H1 (cell line): ENCODE measurements at places on chromosomes 3 and 15. TPM values are rescaled to one million over a fixed set of nuclear protein-coding genes. Genes with fewer than 3 reads are reported as not detected.
A peak's percentile ranks its signal among the peaks of the same experiment; 100 is the strongest.

DNA sequence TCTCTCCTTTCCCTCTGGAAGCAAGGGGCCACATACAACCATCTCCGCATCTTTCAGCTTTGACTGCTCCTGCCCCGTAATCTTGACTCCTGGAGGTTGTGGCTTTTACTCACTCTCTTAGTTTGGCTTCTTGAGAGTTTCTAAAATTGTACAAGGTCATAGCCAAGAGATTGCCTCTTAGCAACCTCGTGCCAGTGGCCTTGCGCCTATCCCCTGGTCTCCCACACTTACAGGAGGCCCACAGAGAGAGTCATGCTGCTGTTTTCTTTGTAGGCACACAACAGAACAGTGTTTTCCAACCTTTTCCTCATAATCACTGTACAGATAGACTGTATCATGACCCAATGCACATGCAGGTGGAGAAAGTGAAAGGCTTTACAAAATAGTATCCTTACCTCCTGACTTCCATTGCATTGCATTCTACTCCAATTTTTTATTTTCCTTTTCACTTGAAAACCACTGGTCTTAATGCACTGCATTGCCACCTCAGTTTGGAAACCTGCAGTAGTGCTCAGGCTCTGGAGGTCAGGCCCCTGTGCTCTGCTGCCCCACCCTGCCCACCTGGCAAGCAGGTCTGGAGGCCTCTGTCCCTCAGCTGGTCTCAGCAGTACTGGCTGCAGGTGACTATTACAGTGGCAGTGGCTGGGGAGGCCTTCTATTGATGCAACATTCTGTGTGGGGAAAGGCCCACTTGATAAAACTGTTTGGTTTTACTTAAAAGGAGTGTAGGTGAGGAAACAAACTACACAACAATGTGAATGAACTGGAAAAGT is 156.2 kb downstream of the DNAJB8 start:
- DNase-seq: peak; percentile 24
- no peaks in the 10 kb centered on the region for H3K36me3 ChIP-seq
- H3K4me1 ChIP-seq: no peaks in the 10 kb centered on the region
- no peaks in the 10 kb centered on the region for H3K27me3 ChIP-seq
- no peak overlapping the region for H3K27ac ChIP-seq
- H3K4me3 ChIP-seq: no peak overlapping the region

- DNase-seq: no peak
- no peaks in the 10 kb centered on the region; the same call in 1 of the 2 replicates for H3K36me3 ChIP-seq
- peaks cover 16% of the 10 kb centered on the region for H3K4me1 ChIP-seq
- no peak overlapping the region for H3K4me3 ChIP-seq
- H3K27ac ChIP-seq: no peak overlapping the region
Observed at GRCh38 chr3:112128843-112129727, 4.0 kb downstream of the GCSAM start.

DNA sequence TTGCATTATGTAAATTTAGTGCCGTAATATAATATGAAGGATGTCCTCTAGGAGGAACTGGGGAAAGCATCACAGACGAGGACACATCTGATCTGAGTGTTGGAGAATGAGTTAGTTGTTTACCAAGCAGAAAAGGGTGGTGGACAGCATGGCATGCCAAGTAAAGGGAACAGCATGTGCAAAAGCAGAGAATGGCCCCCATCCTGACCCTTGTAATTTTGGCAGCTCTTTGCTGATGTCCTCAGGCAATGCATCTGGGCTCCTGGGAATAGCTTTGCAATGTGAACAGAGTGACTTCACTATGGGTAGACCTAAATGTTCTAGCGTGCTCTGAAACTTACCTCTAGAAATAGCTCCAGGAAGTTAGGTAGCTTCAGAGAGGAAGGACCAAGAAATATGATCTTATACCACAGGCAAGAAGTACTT is 263.3 kb downstream of the LPP start:
- no peaks in the 10 kb centered on the region for H3K36me3 ChIP-seq
- H3K4me3 ChIP-seq: no peak overlapping the region
- no peaks in the 10 kb centered on the region for H3K4me1 ChIP-seq
- no peaks in the 10 kb centered on the region for H3K27me3 ChIP-seq
- DNase-seq: no peak

GRCh38 chr3:27046351-27046750 is 322.8 kb downstream of the NEK10 start:
- no peak overlapping the region for H3K27ac ChIP-seq
- H3K4me1 ChIP-seq: peaks cover 4% of the 10 kb centered on the region; the same call in 1 of the 2 replicates
- peaks cover 3% of the 10 kb centered on the region; the same call in 1 of the 2 replicates for H3K36me3 ChIP-seq

DNA sequence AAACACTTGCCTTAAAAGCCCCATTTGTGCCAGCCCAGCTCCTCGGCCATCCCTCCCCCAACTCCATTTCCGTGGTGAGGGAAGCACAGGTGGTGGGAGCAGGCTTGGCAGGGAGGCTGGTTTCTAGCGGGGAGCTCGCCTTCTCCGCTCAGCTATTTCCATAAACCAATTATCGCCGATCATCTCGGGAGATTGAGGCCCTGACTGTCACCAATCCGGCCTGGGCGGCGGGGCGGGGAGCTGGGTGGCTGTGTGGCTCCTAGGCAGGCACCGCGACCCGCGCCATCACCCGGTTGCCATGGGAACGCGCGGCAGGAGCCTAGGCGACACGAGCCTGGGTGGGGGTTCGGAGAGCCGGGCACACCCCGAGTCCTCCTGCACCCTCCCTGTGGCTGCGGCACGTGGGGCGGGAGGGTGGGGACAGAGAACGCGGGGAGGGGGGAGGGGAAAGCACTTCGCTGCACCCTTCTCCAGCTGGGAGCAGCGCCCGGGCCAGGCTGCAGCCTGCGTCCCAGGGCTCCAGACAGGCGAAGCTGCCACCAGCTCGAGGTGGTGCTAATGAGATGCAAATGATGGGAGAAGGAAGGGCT is 9.3 kb downstream of the CCDC33 start:
- peaks cover 19% of the 10 kb centered on the region for H3K4me1 ChIP-seq
- no peak for DNase-seq
- H3K27me3 ChIP-seq: no peaks in the 10 kb centered on the region
- H3K4me3 ChIP-seq: peak overlapping the region; percentile 19

DNA sequence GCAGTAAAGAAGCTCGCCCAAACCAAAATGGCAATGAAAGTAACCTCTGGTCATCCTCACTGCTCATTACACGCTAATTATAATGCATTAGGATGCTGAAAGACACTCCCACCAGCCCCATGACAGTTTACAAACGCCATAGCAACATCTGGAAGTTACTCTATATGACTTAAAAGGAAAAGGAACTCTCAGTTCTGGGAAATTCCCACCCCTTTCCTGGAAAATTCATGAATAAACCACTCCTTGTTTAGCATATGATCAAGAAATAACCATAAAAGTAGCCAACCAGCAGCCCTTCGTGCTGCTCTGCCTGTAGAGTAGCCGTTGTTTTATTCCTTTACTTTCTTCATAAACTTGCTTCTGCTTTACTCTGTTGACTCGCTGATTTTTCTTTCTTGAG is 164.6 kb downstream of the SMAD6 start:
- H3K27ac ChIP-seq: no peak overlapping the region
- no peak overlapping the region for H3K4me3 ChIP-seq
- no peaks in the 10 kb centered on the region for H3K36me3 ChIP-seq
- DNase-seq: no peak
- no peaks in the 10 kb centered on the region for H3K27me3 ChIP-seq

DNA sequence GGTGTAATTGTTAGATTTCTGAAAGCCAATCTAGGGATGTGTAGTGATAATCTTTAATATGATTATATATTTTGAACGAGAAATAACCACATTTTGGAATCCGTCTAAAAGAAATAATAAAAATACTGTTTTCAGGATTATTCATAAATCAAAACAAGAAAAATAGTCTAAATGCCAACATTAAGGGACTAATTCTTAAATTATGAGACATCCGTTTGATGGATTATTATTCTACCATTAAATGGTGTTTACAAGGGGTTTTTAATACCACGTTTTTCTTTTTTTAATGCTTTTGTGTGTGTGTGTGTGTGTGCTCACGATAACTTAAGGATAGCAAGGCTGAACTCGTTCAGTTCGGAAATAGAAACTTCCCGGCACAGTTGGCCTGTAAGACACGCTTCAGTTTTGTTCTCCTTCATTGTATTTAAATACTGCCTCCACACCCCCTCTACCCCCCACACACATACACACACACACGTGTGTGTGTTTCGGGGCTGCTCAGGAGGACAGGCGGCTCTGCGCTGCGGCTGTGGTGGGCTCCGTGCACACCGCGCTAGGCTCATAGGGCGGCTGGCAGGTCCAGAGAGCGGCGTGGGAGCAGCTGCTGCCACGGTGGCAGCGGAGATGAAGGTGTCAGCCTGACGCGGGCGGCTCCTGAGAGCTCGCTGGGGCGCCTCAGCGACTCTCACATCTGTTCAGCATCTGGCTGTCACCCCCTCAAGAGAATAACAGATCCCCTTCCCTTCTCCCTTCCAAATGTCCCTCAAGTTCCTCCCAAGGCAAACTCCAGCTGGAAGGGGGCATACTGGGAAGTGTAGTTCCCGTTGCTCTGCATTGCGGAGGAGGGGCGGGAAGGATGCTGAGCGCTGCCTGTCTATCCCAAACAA is 23.0 kb upstream of the ANP32A start:
- DNase-seq: peak; percentile 61
- peaks cover 2% of the 10 kb centered on the region for H3K27me3 ChIP-seq
- no peaks in the 10 kb centered on the region for H3K36me3 ChIP-seq
- no peaks in the 10 kb centered on the region; the same call in 1 of the 2 replicates for H3K4me1 ChIP-seq
- peak overlapping the region; percentile 27; the same call in 1 of the 2 replicates for H3K4me3 ChIP-seq

GRCh38 chr3:56238299-56238698 is 230.0 kb downstream of the ERC2 start:
- H3K36me3 ChIP-seq: no peaks in the 10 kb centered on the region
- H3K4me1 ChIP-seq: peaks cover 4% of the 10 kb centered on the region
- H3K27ac ChIP-seq: no peak overlapping the region
- no peak overlapping the region for H3K4me3 ChIP-seq
- no peak for DNase-seq

- no peak overlapping the region for H3K27ac ChIP-seq
- H3K27me3 ChIP-seq: no peaks in the 10 kb centered on the region
- H3K4me3 ChIP-seq: no peak overlapping the region
- no peaks in the 10 kb centered on the region for H3K4me1 ChIP-seq
- DNase-seq: no peak
Observed at GRCh38 chr3:98171071-98171470, 4.6 kb downstream of the OR5H15 start.

DNA sequence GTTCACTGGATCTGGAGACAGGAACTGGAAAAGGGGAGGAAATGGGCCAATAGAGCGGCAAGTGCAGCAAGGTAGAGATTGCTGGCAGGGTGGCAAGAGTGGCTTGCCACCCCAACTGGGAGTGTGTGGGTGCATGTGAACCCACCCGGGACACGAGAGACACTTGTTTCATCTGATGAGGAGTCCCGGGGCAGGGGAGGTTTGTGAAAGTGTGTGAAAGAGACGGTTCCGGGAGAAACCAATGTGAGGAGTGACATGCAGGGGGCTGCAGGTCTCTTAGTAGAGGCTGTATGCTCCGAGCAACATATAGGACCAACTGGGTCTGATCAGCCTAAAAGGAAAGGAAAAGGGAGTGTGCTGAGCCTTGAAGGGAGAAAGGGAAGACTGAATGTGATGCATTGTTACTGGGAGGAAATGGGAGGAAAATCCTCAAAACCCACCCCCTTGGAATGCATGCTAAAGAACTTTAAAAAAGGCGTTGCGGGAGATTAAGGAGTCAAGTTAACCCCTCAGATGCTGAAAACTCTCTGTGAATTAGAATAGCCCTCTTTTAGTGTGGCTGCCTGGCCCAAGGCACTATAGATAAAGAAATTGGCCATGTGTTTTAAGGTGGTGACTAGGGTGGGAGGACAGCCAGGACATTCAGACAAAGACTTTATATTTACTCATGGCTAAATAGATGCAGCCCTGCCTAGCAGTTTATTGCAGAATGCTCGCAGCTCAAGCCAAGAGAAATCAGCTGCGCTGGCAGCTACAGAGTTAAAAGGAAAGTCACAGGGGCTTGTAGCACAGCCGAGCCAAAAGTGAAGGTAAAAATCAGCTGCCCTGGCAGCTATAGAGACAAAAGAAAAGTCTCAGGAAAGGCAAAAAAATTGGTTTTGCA is 9.1 kb upstream of the SLC9C1 start:
- H3K27me3 ChIP-seq: no peaks in the 10 kb centered on the region
- peak; percentile 60 for DNase-seq
- H3K4me3 ChIP-seq: peak overlapping the region; percentile 31
- H3K27ac ChIP-seq: peak overlapping the region; percentile 90
- H3K36me3 ChIP-seq: no peaks in the 10 kb centered on the region

DNA sequence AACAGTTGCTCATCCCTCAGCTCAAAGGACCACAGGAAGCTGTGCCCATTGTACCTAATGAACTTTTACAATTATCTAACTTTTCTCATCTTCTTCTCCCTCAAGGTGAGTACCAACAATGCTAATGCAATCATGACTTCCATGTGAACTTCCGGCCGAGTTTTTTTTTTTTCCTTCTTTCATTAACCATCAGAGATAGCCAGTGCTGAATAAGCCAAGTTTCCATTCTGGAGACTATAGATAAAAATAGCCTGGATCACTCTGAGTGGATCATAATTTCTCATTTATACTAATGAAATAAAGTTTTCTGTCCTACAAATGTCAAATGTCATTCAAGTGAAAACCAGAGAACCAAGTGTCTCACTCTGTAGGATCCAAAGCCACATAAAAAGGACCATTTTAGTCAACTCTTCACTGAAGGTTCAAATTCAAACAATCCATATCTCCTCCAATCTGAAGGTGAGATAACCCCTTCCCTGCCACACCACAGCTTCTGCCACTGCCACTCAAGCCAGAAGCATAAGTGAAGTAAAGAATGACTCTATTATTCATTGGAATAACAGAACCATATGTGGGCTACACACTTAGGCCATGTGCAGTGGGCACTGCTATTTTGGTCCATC is 5.5 kb downstream of the SUMF1 start:
- H3K4me3 ChIP-seq: no peak overlapping the region
- H3K27ac ChIP-seq: no peak overlapping the region
- no peaks in the 10 kb centered on the region for H3K27me3 ChIP-seq
- no peak for DNase-seq

DNA sequence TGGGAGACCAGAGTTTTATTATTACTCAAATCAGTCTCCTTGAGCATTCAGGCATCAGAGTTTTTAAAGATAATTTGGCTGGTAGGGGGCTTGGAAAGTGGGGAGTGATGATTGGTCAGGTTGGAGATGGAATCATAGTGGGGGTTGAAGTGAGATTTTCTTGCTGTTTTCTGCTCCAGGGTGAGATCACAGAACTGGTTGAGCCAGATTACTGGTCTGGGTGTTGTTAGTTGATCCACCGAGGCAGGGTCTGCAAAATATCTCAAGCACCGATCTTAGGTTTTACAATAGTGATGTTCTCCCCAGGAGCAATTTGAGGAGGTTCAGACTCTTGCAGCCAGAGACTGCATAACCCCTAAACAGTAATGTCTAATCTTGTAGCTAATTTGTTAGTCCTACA is 141.0 kb downstream of the OTOL1 start:
- H3K27me3 ChIP-seq: no peaks in the 10 kb centered on the region
- H3K4me1 ChIP-seq: peaks cover 18% of the 10 kb centered on the region
- H3K36me3 ChIP-seq: no peaks in the 10 kb centered on the region
- no peak overlapping the region for H3K27ac ChIP-seq
- DNase-seq: no peak
- H3K4me3 ChIP-seq: no peak overlapping the region

FBN1 gene
- total RNA-seq: 3.3 and 4.0 TPM in 2 replicates

PLA2G4F gene
- not detected in 2 replicates for total RNA-seq

SPINK8 gene
- not detected in 2 replicates for total RNA-seq

GNB4 gene
- total RNA-seq: 26.1 and 29.2 TPM in 2 replicates

SLC6A11 gene
- total RNA-seq: 0.78 and 0.88 TPM in 2 replicates

ANKUB1 gene
- not detected in 2 replicates for total RNA-seq

RBP2 gene
- not detected in 2 replicates for total RNA-seq

SLC22A14 gene
- not detected in 2 replicates for total RNA-seq
